ENCODE measurements at places on chromosomes 2 and 18.

- DNase-seq: no peak
Observed at GRCh38 chr18:23668731-23669130, 6.0 kb upstream of the ANKRD29 start.

GRCh38 chr2:118850901-118851415, 3.5 kb upstream of the EN1 start:
- no peak for DNase-seq

DNA sequence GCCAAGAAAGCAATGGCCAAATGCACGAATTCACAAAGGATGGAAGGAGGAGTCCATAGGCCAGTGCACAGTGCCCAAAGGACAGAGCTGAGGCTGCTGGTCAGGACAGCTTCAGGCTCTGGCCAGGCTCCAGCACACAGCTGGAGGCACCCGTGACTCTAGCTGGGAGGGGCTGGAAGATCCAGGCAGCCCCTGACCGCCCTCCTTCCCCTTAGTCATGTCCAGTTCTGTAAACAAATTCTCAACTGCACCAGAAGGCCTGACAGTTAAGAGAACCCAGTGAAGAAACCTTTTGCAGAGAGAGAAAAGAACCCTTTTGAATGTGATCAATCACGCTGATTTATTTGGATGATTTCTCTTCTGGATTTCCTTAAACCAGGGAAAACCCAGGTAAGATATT, 7.7 kb upstream of the YWHAQ start:
- DNase-seq: no peak

DNA sequence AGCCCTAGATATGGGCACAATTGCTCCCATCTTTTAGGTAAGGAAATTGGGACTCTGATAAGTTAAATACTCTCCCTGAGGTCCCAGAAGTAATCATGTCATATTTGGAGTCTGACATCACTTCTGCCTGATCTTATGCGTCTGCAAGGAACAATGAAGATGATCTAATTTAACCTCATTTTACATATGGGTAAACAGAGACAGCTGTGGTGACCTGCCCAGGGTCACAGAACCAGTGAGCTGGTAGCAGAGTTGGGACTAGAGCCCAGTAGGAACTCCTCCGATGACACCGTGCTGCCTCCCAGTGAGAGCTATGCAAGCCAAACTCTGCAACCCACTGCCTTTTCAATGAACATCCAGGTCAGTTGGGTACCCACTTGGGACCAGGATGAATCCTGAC, 17.8 kb downstream of the CTAGE1 start:
- DNase-seq: no peak

DNA sequence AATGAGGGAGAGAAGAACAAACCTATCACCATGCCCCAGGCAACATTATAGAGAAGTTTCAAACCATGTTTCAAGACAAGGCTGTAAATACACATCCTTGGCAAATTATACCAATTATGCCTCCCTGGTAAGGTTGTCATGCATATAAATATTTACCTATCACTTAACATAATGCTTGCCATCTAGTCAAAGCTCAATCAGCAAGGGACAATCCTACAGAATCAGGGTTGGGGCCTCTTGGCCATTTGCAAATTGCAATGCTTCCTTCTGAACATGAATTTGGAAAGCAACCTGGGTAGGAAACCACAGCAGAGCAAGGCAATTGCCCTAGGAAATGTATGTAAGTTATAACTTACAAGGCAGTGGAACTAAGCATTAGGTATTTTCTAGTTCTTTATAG, 907.2 kb upstream of the CDH2 start:
- no peak for DNase-seq

GRCh38 chr18:63147973-63148372, 171.6 kb downstream of the BCL2 start:
- no peak for DNase-seq

DNA sequence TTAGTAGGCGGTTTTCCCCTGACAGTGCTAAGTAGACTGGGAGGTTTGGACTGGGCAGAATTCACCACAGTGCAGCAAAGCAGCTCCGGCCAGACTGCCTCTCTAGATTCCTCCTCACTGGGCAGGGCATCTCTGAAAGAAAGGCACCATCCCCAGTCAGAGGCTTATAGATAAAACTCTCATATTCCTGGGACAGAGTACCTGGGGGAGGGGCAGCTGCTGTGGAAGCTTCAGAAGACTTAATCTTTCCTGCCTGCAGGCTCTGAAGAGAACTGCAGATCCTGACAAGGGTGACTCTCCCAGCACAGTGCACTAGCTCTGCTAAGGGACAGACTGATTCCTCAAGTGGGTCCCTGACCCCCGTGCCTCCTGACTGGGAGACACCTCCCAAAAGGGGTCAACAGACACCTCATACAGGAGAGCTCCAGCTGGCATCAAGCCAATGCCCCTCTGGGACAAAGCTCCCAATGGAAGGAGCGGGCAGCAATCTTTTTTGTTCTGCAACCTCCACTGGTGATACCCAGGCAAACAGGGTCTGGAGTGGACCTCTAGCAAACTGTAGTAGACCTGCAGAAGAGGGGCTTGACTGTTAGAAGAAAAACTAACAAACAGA, 266.8 kb upstream of the CRIM1 start:
- DNase-seq: no peak

DNA sequence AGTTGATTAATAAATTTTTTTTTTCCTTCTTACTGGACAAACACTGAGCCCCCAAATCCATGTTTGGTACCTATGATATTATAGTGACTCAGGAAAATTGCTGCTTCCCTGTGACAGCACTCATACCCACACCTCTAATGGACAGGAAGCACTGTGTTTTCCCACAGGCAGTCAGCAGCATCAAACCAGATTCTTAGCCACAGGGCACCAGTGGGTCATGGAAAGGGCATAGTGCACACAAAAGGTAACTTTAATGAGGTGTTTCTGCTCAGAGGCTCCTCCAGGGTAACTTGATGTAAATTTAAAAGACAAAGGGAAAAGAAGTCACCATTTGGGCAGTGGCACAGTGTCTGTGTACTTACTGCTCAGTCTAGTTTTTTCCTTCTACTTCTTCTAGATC, 34.1 kb downstream of the SERPINB11 start:
- DNase-seq: no peak

DNA sequence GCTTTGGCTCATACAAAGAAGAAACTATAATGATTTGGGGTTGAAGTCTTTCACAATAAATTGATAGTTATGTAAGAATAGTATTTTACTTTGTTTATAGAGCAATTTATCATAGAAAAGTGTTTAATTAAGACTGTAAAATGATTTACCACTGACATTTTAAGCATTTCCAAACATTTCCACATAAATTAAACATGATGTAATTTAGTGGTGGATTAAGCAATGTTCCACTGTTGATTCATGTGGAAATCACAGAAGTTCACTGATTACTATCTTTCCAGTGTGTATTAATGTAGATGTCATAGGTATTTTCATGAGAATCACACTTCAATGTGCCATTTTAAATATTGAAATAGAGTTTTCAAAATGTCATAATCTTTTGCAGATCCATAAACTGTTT, 40.1 kb upstream of the GRB14 start:
- no peak for DNase-seq

DNA sequence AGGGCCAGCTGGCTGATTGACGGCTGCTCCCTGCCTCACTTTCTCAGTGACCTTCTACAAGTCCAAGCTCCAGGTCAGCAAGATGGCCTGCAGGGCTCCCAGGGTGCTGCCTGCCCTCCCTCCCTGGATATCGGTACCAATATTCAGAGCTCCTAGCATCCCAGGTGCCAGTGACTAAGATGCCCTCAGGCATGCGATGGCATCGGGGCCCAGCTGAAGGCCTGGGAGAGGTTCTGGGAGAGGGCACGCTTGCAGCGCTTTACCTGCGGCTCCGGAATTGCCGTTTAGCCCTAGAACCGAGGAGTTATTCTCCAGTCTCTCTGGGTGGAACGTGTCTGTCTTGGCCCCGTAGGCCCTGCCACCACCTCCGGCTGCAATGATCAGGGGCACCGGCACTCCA, 116.8 kb downstream of the CLIP4 start:
- no peak for DNase-seq

DNA sequence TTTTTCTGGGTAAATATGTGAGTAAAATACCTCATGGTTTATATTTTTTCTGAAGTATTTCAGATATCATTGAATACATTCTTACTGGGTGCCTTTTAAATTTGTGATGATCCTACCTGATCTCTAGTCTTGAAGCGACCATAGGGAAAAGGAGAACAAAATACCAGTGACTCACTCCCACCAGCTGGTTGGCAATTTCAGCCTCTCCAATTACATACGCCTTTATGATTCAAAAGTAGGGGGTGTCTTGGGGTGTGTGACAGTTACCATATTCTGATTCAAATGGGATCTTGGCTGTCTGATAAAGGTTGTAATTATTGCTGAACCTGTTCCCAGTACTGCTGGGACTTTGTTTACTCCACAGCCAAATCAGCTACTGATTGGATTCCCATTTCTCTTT, 175.9 kb upstream of the NXPH2 start:
- no peak for DNase-seq

GRCh38 chr2:650343-651310, 26.6 kb downstream of the TMEM18 start:
- DNase-seq: no peak

DNA sequence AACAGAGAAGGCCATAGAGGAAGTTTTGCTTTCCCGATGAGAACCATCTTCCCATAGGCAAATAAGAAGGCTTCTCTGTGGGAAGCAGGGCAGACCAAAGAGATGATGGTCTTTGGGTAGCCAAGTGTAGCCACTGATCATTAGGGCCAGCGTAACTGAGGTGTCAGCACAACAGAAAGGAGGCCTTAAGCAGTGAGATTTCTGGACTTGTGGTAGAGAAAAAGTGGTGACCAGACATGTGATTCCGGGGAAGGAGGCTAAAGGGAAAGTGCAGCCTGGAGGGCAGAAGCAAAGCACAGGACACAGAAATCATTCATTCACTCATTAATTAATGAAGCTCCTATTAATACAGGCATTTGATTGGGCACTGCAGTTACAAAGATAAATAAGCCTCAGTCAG, 15.4 kb downstream of the EVA1A start:
- DNase-seq: no peak

- DNase-seq: no peak
Observed at GRCh38 chr2:19361325-19361990, 3.0 kb upstream of the OSR1 start.

- no peak for DNase-seq
Observed at GRCh38 chr2:1081451-1082225, 131.0 kb downstream of the SNTG2 start.

DNA sequence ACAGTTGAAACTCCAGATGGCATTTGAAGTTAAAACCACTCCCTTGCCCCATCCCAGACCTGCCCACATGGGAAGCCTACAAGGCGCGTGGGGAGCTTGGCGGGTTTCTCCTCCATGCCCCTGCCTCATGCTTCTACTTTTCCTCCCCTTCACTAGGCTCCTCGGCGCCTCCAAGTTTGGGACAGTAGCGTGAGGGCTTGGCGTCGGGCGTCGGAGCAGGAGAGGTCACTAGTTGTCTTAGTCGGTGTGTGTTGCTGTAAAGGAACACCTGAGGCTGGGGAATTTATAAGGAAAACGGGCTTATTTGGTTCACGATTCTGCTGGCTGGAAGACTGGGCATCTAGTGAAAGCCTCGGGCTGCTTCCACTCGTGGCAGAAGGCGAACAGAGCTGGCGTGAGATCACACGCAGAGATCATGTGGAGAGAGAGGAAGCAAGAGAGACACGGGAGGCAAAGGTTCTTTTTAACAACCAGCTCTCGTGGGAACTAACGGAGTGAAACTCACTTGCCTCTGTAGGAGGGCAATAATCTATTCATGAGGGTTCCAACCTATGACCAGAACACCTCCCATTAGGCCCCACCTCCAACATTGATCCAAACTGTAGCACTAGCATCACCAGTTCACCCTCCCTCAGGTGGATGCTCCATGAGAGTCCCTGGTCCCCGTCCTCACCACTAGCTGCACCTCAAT, 25.3 kb downstream of the ITM2C start:
- DNase-seq: no peak

GRCh38 chr18:37305066-37305465, 260.5 kb downstream of the CELF4 start:
- no peak for DNase-seq
